ENCODE measurements at places on chromosomes 16 and 17. TPM values are rescaled to one million over a fixed set of nuclear protein-coding genes. Genes with fewer than 3 reads are reported as not detected.

GRCh38 chr17:28097901-28098300 lies 55.4 kb downstream of the NLK start:
- no peak for DNase-seq

DNA sequence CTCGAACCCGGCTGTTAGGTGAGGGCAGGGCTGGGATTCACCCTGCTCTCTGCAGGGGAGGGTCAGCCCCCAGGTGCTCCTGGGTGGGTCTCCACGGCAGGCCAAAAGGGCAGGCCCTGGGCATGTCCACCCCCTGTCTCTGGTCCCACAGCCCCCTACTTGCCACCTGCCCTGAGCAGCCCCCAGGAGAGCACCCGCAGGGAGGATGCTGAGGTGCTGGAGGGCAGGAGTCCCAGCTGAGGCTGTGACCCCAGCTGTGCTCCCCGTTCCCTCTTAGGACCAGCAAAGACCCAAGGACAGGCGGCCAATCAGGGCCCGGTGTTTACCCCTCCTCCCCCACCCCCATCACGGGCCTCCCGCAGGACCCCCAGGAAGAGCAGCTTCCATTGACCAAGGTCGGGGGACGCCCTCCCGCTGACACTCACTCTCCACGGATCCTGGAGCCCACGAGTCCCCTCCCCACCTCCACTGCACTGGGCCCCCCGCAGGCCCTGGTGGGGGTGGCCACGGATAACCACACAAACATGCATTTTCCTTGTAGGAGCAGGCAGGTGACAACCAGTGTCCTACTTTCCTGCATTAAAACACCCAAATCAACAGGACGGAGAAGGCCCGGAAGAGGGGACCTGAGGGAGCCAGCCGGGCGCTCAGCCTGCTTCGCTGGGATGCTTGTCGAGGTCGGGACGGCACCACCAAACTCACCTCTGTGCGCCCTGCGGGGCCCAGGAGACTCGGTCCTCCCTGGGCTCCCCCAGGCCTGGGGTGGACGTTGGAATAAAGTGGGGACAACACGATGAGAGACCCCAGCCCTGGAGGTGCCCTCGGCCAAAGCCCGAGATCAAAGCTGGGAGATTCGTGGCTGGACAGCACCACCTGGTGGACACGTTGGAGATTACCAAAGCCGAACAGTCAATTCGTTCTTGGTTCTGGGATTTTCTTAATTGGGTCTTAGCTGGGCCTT lies 22.5 kb upstream of the ENPP7 start:
- peak; percentile 35 for DNase-seq

The APOBR gene
- total RNA-seq: 3.7 TPM

The CAVIN1 gene
- 598 TPM for total RNA-seq

- DNase-seq: no peak
These were observed 3.0 kb upstream of the CHD3 start for GRCh38 chr17:7885367-7886226.

The KRT20 gene
- not detected for total RNA-seq

The SMPD3 gene
- 5.9 TPM for total RNA-seq

- DNase-seq: no peak
These were observed 12.3 kb downstream of the FCSK start for GRCh38 chr16:70466805-70467076.

DNA sequence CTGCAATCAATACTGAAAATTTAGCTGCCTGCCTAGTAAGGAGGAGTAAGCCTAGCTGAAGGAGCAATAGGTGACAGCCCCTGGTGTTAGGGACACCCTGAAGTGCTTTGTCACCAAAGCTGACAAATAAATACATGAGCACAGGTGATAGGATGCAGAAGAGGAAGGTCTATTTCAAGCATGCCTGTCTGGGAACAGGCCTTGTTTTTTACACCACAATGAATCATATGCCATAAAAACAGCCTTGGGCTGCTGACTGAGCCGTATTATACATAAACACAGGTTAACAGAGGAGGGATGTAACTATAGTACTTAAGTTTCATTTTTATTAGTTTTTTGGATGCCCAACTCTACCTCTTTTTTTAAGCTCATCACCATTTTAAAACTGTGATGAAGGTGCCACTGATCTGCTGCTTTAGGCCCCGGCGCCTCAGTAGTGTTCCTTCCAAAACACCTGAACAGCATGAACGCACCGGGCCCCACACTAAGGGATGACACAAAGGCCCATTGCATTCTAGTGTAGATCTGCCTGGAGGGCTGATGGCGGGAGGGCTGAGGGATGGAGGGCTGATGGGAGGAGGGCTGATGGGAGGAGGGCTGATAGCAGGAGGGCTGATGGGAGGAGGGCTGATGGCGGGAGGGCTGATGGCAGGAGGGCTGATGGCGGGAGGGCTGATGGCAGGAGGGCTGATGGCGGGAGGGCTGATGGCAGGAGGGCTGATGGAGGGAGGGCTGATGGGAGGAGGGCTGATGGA lies 150.3 kb downstream of the AATF start:
- no peak for DNase-seq

GRCh38 chr17:31511580-31511979 lies 120.1 kb downstream of the RAB11FIP4 start:
- DNase-seq: no peak

- DNase-seq: no peak
These were observed 143.1 kb upstream of the SDK2 start for GRCh38 chr17:73787076-73788059.

GRCh38 chr17:17063546-17064122 lies 21.4 kb downstream of the MPRIP start:
- DNase-seq: no peak

- DNase-seq: no peak
These were observed 484.9 kb downstream of the WWOX start for GRCh38 chr16:78584213-78584860.

- no peak for DNase-seq
These were observed 124.3 kb downstream of the BRIP1 start for GRCh38 chr17:61739002-61739401.

Measured in omental fat pad (tissue), 4 donors.